Adrenal gland (tissue), 19 donors: ENCODE measurements at places on chromosomes 13 and 19. TPM values are rescaled to one million over a fixed set of nuclear protein-coding genes. Genes with fewer than 3 reads are reported as not detected.

DNA sequence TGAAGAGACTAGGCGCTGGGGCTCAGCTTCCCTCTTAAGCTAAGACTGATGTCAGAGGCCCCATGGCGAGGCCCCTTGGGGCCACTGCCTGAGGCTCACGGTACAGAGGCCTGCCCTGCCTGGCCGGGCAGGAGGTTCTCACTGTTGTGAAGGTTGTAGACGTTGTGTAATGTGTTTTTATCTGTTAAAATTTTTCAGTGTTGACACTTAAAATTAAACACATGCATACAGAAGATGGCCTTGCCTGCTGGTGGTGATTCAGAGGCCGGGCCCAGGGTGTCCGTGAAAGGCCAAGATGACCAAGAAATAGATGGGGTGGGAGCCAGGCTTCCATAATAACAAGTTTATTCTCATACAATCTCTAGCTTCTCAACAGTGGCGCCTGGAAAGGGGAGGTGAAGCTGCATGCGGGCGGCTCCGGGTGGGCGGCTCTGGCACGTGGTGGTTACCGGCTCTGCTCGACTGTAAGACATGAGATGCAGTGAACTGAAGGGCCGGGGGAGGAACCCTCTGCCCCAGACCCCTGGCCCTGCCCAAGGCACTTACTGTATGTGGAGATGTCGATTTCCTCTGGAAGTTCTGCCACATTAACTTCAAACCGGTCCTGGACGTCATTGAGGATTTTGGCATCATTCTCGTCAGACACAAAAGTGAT, 10.5 kb downstream of the DDX39A start:
- DNase-seq, result peak; percentile 77

SPRYD7 gene
- 6.3 TPM for total RNA-seq

DNA sequence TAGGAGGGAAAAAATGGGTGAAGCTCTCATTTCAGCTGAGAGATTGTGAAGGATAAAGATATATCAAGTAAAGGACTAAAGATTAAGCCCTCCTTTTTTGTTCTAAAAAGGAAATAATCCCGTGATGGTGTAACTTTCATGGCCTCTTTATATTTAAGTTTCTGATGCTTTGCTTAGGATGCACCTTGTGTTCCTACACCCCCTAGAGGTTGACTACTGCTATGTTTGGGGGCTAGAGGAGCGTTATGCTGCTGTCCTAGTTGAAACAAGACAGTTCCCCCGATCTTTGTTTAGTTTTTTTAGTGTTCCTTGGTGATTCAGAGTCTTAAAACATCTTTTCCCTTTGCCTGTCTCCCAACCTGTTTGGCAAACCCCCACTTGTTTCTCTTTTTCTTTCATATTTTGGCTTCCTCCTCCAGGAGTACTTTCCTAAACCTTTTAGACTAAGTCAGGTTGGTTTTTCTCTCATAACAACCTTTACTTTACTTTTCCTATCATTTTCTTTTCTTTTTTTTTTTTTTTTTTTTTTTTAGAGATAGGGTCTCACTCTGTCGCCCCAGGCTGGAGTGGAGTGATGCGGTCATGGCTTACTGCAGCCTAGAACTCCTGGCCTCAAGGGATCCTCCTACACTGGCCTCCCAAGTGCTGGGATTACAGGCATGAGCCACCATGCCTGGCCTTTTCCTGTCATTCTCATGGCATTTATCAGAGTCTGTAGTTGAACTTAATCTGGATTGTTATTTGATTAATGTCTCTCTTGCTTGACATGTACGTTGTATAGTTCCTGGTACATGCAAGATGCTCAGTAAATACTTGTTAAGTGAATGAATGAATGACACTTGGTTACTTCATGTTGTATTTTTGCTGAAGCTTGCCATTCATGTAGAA, 2.8 kb downstream of the UBA2 start:
- no peak for DNase-seq

ODAD3 gene
- 4.7 TPM for total RNA-seq

PAN3 gene
- 15.8 TPM for total RNA-seq
